Amygdala (tissue), 56 donors: ENCODE measurements at places on chromosomes 4 and X.
A peak's percentile ranks its signal among the peaks of the same experiment; 100 is the strongest.

DNA sequence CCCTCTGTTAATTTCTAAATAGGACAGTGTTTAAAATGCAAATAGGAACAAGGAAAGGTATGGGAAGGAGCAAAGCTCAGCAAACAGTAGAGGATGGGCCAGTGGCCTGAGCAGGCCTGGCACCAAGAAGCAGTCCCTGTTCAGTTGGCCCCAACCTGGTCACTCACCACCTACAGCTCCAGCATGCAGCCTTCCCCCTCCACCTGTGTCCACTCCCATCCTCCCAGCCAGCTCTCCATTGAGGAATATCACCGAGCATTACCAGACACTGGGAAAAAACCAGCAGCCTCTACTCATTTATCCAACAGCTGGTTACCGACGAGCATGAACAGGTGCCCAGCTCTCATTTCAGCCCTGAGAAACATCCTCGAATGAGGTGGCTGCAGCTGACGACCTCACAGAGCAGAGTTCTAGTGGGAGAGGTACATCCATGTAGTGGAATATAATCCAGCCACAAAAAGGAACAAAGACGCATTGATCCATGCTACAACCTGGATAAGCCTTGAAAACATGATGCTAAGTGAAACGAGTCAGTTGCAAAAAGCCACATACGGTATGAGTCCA lies 25.6 kb downstream of the CD99L2 start:
- no peak for DNase-seq

- DNase-seq: no peak
Observed at GRCh38 chrX:148555101-148555500, 54.7 kb downstream of the AFF2 start.

GRCh38 chr4:166169111-166169510 lies 296.1 kb downstream of the TLL1 start:
- no peak for DNase-seq

DNA sequence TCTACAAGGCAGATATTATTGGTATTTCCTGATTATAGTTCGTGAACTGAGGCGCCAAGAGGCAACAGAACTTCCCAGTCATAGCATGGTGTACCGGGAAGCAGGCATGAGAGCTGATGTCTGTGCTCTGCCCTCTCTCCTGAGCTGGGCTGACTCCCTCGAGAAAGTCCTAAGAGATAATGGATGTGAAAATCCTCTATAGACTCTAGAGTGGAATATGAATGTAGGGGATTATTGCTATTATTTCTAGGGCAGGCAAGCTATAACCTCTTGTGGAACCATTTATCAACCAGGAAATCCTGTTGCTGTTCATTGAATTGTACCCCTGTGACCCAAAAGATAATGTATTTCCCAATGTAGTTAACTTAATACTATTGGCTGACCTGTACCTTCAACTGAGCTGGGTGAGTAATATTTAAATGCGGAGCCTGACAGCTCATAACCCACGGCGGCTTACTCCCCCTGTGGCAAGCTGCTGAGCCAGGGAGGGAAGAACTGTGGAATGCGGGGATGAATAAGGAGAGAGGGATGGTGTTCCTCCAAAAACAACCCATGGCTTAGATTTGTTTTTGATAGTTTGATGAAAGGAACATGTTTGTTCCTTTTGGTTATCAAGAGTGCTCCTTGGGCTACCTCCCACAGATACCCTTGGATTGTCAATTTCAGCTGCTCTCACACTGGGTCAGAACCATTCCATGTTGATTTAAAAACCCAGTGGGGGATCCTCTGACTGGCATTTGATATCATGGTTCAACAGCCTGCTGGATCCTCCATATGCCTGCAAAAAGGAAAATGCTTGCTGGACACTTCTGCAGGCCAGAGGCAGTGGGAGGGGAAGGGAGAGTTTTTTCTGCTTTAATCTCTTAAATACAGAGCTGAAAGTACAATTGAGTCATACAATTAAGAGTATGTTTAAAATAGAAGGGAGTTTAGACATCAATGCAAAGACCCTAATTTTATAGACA lies 339.0 kb upstream of the BOD1L1 start:
- no peak for DNase-seq

- no peak for DNase-seq
Observed at GRCh38 chrX:37847733-37848197, 394 bp upstream of the DYNLT3 start.

DNA sequence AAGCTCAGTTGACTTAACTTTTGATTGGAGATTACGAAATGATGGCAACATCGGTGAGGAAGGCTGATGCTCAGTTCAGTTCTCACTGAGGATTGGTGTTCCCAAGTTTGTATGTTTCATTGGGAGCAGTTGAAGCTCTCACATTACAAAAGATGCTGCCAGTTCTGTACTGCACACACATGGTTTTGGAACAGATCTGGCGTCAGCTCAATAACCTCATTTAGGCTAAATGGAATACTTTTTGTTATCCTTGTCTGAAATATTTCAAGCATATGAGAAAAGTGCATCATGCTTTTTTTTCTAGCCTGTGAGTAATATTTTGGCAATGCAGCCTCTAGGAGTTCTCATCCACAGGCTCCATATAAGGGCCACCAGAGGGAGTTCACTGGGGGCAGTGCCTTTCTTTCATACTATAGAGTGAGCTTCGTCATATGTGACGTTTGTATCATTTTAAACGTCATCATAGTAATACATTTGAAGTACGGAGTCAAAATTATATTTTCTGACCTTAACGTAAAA lies 4.1 kb downstream of the ENPEP start:
- DNase-seq: no peak

- no peak for DNase-seq
Observed at GRCh38 chr4:56844802-56845580, 23.5 kb upstream of the SPINK2 start.

DNA sequence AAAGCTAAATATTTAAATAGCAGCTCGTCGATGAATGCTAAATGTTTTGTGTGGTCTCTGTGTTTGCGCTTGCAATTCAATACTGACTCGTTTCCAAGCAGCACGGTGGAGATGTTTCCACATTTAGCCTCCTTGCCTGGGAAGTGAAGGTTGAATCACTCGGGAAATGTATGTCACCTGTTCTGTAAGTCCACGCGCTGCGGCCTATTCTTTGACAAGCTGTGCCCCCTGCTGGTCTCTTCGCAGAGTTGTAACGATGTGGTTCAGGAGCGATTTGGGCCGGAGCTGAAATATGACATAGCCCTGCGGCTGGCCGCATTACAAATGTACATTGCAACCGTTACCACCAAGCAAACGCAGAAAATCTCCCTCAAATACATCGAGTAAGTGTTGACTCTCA lies 89.6 kb upstream of the PRPS2 start:
- peak; percentile 1 for DNase-seq
